Stimulated activated CD4-positive, alpha-beta T cell treated with anti-CD3 and anti-CD28 coated beads, Interleukin-12 subunit alpha, Interleukin-12 subunit beta, amount 100 ng/mL, for 4 hours (primary cell): ENCODE measurements at places on chromosomes 7 and 10.

DNA sequence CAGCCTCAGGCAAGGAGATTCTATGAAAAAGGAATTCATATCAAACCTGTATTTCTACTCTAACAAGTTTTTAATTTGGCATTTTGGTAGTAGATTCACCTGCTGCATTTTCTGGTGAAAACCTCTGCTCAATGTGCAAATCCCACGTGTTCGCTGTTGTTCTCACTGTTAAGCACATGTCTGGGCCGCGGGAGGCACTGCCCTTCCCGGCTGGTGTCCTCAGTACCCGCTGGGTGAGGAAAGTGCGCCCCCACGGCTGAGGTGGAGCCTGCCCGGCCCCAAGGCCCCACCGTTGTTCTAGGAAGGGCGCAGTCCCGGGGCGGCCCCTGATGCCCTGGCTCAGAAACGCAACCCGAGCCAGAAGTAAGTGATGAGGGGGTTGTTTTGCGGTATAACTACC lies 193.4 kb upstream of the VWC2 start:
- no peak for DNase-seq

- no peak for DNase-seq
These were observed 6.4 kb upstream of the ZNF398 start for GRCh38 chr7:149140831-149141230.

GRCh38 chr7:22094413-22095342 lies 149.0 kb upstream of the CDCA7L start:
- DNase-seq: no peak

DNA sequence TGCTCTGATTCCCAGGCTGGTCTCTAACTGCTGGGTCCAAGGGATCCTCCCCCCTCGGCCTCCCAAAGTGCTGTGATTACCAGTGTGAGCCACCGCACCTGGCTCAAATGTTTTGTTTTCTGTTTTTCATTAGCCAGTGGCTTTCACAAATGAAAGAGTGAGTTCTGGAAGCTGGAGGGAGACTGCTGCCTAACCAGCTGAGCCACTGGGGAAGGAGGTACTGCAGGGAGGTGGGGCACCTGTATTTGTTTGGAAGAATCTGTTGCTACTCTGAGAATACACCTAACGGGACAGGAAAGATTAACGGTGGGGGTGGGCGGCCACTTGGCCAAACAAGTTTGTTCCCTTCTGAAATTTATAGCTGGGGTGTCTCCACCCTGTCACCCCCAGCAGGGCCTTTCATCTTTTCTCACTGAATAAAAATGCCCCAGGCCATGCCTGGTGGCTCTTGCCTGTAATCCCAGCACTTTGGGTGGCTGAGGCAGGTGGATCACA lies 4.7 kb downstream of the STOX1 start:
- no peak for DNase-seq

GRCh38 chr7:70178211-70178610 lies 579.9 kb downstream of the AUTS2 start:
- DNase-seq: no peak
